ENCODE measurements at places on chromosomes 13 and 19.

- H3K4me1 ChIP-seq, result peaks cover 7% of the 10 kb centered on the region
- ATAC-seq, result no peak
- H3K36me3 ChIP-seq, result peaks cover 30% of the 10 kb centered on the region
- H3K27me3 ChIP-seq, result no peaks in the 10 kb centered on the region
- H3K4me3 ChIP-seq, result no peak overlapping the region
These were observed 24.4 kb downstream of the PLA2G4C start for GRCh38 chr19:48085904-48086864.

DNA sequence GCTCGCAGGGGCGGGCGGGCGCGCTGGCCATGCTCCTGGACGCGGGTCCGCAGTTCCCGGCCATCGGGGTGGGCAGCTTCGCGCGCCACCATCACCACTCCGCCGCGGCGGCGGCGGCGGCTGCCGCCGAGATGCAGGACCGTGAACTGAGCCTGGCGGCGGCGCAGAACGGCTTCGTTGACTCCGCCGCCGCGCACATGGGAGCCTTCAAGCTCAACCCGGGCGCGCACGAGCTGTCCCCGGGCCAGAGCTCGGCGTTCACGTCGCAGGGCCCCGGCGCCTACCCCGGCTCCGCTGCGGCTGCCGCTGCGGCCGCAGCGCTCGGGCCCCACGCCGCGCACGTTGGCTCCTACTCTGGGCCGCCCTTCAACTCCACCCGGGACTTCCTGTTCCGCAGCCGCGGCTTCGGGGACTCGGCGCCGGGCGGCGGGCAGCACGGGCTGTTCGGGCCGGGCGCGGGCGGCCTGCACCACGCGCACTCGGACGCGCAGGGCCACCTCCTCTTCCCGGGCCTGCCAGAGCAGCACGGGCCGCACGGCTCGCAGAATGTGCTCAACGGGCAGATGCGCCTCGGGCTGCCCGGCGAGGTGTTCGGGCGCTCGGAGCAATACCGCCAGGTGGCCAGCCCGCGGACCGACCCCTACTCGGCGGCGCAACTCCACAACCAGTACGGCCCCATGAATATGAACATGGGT, 599 bp downstream of the ZIC2 start:
- peaks cover 55% of the 10 kb centered on the region for H3K27me3 ChIP-seq
- no peaks in the 10 kb centered on the region for H3K36me3 ChIP-seq
- H3K27ac ChIP-seq, result no peak overlapping the region
- H3K4me3 ChIP-seq, result no peak overlapping the region
- no peaks in the 10 kb centered on the region for H3K4me1 ChIP-seq
- ATAC-seq, result no peak

DNA sequence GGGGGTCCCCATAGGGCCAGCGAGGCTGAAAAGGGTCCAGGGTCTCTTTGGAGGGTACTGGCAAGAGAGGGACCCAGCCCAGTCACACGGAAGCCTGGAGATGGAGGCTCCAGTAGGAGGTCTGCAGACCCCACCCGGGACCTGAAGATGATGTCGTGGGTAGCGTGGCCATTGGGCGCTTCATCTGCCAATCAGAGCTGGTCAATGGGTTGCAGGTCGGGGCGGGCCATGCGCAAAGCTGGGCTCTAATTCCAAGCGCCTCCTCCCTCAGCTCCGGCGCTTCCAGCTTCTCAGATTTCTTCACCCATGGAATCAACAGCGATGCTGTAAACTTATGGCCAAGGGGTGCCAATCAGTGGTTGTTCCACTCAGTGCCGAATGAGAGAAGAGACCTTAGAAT, 10.9 kb downstream of the SIGLEC12 start:
- ATAC-seq, result no peak
- H3K4me1 ChIP-seq, result peaks cover 8% of the 10 kb centered on the region
- H3K36me3 ChIP-seq, result no peaks in the 10 kb centered on the region
- no peak overlapping the region for H3K27ac ChIP-seq
- no peak overlapping the region for H3K4me3 ChIP-seq
- peaks cover 15% of the 10 kb centered on the region for H3K27me3 ChIP-seq

DNA sequence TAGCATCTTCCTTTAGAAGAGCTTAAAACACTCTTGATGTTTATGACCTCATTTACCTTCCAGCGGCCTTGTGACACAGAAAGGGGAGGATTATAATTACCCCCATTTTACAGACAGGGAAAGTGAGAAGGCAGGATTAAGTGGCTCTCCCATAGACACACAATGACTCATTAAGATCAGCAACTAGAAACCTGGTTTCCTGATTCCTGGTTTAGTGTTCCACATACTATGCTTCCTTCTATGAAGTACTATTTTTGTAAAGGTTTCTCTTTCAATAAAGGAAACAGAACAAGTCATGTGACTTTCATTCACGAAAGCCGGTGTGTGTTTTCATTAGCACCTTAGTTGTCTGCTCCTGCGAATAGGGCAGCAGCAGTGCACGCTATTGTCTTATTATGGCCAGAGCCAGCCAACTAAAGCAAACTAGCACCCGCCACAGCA, 8.3 kb downstream of the IRS2 start:
- no peak for ATAC-seq
- no peaks in the 10 kb centered on the region for H3K27me3 ChIP-seq
- H3K36me3 ChIP-seq, result peaks cover 6% of the 10 kb centered on the region
- peaks cover 22% of the 10 kb centered on the region for H3K4me1 ChIP-seq
- H3K4me3 ChIP-seq, result no peak overlapping the region
- H3K27ac ChIP-seq, result no peak overlapping the region

DNA sequence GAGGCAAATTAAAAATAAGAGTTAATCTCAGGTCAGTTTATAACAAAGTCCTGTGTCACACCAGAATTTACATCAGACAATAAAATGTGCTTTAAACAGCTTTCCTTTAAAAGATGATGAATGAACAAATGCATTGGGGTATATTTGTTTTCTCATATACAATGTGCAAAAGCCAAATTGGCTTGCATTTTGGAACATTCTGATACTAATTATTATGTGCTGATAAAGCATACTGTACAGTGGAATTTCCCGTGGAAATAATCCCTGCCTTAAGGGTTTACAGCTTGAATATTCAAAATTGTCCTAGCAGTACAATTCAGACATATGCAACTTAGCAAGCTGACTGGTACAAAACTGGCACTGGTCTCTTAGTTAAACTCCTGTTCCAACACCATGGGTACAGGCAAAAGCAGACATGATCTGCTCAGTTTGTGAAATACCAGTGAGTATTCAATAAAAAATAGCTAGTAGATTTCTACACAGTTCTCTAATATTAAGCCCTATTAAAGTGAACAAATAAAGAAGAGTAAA, 373.4 kb downstream of the SLITRK1 start:
- ATAC-seq, result no peak
- no peaks in the 10 kb centered on the region for H3K36me3 ChIP-seq
- no peaks in the 10 kb centered on the region for H3K4me1 ChIP-seq

- peak overlapping the region; percentile 88 for H3K27ac ChIP-seq
- H3K4me1 ChIP-seq, result peaks cover 22% of the 10 kb centered on the region
These were observed 1.1 kb downstream of the NAA16 start for GRCh38 chr13:41312176-41312500.

DNA sequence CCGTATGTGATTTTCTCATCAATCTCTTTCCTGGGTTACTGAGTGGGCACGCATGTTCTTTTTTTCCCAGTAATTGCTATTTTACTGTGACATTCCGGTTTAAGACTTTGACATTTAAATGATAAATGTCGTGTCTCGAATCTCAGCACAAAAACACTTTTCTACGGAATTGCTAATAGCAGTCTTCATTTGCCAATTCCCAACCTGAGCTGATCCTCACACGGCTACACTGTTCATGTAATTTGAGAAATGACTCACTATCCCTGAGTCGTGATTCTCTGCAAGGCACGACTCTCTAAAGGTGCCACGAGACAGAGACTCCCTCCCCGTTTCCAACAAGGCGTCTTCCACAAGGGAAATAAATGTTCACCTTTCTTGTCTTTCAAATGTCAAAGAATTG, 88.7 kb upstream of the USP29 start:
- peaks cover 5% of the 10 kb centered on the region for H3K36me3 ChIP-seq
- no peaks in the 10 kb centered on the region for H3K4me1 ChIP-seq
- no peak overlapping the region for H3K27ac ChIP-seq
- ATAC-seq, result no peak
- H3K27me3 ChIP-seq, result no peaks in the 10 kb centered on the region
- no peak overlapping the region for H3K4me3 ChIP-seq

DNA sequence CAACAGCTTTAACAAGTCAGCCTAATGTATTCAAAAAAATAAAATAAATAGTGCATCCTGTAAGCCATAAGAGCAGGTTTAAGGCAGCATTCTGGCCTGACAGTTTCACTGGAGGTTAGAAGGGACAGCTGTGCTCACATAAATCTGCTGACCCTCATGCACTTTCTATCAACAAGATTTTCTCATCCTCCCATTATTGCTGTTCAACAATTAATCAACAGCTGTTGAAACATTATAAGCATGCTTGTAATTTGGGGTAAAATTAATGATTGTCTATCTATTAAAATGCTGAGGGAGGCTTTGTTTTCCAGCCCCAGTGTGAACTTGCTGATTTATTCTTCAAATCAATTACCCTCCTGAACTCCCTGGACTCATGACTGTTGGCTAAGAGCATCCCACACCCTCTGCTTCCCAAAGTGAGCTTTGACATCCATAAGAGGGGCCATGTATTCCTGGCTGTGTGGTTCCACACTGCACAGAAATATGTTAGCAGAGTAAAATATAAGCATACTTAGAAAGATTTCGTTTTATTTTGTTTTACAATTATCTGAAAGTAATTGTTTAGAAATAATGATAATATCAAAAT, 492.4 kb downstream of the EFNB2 start:
- H3K4me1 ChIP-seq, result no peaks in the 10 kb centered on the region
- no peaks in the 10 kb centered on the region for H3K36me3 ChIP-seq
- no peak overlapping the region for H3K27ac ChIP-seq
- ATAC-seq, result no peak
- no peaks in the 10 kb centered on the region for H3K27me3 ChIP-seq
- H3K4me3 ChIP-seq, result no peak overlapping the region

GRCh38 chr19:15790096-15790495, 2.6 kb downstream of the OR10H5 start:
- H3K27me3 ChIP-seq, result peaks cover 51% of the 10 kb centered on the region
- no peaks in the 10 kb centered on the region for H3K4me1 ChIP-seq
- no peak overlapping the region for H3K4me3 ChIP-seq
- H3K36me3 ChIP-seq, result no peaks in the 10 kb centered on the region
- no peak for ATAC-seq

DNA sequence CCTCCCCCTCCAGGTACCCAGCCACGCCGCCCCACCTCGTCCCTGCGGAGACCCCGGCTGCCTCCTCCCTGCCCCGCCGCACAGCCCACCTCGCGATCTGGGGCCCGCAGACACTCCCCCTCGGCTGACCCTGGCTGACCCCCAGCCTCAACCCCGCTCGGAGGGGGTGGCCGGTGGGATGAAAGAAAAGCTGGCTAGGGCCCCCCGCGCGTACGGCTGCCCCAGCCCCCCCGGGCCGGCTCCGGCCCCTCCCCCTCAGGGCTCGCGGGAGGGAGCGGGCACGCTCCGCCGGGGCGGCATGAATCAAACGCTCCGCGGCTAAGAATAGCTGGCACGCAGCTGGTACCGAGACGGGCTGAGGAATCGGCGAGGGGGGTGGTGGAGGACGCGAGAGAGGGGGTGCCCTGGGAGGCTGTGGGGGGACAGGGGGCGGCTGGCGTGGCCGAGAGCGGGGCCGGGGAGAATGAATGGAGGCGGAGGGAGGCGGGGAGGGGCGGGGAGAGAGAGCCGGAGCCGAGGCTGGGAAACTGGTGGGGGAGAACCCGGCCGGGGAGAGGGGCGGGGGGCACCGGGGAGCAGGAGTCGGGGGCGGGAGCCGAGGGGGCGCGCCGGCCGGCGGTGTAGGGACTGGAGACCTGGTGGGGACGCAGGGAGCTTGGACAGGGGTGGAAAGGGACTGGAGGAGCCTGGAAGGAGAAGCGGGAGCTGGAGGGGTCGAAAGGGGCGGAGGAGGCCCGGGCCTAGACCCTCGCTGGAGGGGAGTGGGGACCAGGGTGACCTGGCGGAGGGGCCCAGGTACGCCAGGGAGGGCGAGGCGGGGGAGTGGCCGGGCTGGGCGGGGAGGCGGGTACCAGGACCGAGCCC, 1.1 kb downstream of the SHANK1 start:
- no peak overlapping the region for H3K27ac ChIP-seq
- H3K4me1 ChIP-seq, result peaks cover 23% of the 10 kb centered on the region
- H3K4me3 ChIP-seq, result peak overlapping the region; percentile 58
- H3K27me3 ChIP-seq, result peaks cover 83% of the 10 kb centered on the region
- H3K36me3 ChIP-seq, result no peaks in the 10 kb centered on the region

DNA sequence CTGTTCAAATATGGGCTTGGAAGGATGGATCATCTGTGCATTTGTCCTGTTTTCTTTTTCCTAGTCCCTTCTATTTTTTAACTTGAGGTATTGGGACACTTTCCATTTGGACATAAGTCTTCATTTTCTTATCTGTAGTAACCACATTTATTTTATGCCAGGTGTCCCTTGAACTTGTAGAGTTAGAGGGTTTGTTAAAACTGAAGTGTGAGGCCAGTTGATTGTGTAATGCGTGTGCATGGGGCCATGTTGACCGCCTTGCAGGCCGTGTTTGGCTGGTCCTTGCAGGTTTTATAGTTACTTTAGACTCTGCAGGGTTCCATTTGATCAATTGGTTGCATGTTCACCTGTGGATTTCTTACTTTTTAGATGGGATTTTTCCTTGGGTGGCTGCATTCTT, 21.0 kb downstream of the SAE1 start:
- peaks cover 10% of the 10 kb centered on the region for H3K4me1 ChIP-seq
- H3K36me3 ChIP-seq, result peaks cover 48% of the 10 kb centered on the region
- no peak overlapping the region for H3K4me3 ChIP-seq
- no peaks in the 10 kb centered on the region for H3K27me3 ChIP-seq

DNA sequence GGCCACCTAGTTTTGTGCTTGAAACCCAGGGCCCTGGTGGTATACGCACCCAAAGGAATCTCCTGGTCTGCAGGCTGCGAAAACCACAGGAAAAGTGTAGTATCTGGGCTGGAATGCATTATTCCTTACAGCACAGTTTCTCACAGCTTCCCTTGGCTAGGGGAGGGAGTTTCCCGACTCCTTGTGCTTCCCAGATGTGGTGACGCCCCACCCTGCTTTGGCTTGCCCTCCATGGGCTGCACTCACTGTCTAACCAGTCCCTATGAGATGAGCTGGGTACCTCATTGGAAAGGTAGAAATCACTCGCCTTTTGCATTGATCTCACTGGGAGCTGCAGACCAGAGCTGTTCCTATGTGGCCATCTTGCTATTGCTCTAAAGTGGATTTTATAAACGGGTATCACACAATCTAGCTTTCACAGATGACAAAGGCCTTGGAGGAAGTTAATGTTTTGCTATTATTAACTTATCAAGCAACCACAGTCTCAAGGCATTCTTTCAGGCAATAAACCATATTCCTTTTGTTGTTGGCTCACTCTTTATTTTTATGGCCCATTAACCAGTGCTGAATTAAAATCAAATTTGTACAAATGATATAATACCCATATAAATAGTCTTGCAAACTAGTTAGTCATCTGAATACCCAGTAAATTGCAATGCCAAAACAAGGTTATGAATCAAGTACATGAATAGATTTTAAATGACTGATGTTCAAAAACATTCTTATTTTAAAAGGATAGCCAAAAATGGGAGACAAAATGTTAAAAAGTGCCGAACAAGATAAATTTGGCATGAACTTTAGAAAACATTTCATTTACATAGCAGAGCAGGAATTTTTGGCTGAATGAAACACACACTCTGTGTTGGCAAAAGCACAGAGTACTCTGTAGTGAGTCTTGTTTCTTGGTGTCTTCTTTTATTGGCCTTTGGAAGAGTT, 475.4 kb upstream of the ARGLU1 start:
- no peak overlapping the region for H3K27ac ChIP-seq
- no peaks in the 10 kb centered on the region for H3K36me3 ChIP-seq
- no peaks in the 10 kb centered on the region for H3K27me3 ChIP-seq
- no peak overlapping the region for H3K4me3 ChIP-seq
- no peaks in the 10 kb centered on the region for H3K4me1 ChIP-seq
- no peak for ATAC-seq

All from stimulated activated memory B cell treated with anti-CD40 and anti-IgM and Interleukin-4, amounts not matched to agents 10 μg/mL and 1 μg/mL and 100 μg/mL, for 72 hours (primary cell).